Cortex of kidney (tissue), 1 donor: ENCODE measurements at places on chromosomes 16 and 17.

DNA sequence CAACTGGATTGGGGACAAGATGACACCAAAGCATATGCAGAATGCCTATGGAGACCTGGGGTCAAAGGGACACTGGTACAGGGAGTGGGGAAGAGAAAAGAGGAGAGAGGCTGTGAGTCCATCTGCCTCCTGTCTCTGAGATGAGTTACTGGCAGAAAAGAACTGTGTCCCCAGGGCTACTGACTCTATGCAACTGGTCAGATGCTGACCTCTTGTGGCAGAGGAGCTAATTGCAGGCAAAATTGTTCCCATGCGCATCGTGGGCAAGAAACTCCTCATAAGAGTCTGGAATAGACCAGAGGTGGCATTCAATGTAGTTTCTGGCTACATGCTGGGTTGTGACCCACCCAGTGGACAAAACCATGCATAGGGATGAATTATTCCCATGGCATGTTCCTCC is 26.1 kb upstream of the MLKL start:
- DNase-seq, result no peak

DNA sequence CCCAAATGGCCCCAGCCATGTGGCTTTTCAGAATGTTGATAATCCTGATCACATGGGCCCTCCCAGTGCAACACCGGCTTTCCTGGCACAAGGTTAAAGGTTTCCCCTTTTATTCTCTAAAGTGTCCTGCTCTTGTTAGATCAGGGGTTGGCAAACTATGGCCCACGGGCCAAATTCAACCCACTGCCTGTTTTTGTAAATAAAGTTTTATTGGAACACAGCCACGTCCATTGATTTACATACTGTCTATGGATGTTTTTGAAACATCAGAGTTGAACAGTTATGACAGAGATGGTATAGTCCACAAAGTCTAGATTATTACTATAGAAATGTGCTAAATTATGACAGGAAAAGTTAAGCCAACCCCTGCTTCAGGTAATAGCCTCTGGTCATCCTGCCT is 157.3 kb downstream of the ZFHX3 start:
- no peak for DNase-seq

DNA sequence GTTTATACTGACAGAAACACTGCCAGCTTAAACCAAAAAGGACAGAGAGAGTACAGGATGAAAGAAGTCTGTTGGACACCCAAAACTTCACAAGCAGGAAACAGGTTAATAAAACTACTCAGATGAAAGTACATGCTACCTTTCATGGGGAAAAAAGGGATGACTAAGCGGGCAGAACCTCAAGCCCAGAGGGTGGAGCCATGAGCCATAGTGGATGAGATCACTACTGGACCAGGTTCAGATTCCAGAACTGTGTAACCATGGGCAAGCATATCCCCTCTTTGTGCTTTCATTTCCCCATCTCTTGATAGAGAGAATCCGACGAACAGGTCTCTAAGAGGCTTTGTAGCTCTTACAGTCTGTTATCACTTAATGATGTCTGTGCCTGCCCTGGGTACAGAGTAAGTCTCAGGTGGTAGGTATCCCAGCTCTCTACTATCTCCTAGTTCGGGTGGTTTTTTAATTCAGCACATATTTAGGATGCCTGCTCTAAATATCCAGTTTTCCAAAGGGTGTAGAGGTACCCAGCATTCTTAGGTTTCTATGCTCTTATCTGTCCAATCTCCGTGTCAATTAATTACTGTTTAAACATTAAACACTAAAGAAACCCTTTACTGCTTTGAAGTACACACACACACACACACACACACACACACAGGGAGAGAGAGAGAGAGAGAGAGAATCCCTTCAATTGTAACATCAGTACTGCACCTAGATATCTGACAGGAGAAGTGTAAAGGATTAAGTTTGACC is 206.7 kb downstream of the ZNF423 start:
- DNase-seq, result no peak

GRCh38 chr17:80585890-80586845 is 41.5 kb downstream of the RPTOR start:
- no peak for DNase-seq

DNA sequence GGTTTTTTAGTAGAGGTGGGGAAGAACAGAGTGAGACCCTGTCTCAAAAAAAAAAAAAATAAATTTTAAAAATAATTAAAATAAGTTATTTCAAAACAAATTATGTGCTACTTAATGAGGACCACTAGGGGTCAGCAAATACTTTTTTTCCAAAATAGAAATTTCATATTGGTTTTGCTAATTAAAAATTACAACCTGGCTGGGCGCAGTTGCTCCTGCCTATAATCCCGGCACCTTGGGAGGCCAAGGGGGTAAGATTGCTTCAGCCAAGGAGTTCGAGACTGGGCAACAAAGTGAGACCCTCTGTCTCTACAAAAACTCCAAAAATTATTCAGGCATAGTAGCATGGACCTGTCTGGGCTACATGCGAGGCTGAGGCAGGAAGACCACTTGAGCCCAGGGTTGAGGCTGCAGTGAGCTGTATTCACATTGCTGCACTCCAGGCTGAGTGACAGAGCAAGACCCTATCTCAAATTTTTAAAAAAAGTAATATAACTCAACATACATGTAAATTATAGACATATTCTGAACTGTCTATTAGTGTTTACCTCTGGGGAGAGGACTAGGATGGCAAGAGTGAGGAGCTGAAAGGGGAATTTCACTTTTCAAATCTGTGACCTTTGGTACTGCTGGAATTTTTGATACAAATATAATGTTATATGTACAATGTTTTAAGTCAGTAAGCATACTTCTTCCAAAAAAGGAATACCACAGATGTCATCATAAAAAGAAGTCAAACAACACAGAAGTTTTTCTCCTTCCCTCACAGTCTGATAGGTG is 8.1 kb downstream of the MEIOB start:
- no peak for DNase-seq

DNA sequence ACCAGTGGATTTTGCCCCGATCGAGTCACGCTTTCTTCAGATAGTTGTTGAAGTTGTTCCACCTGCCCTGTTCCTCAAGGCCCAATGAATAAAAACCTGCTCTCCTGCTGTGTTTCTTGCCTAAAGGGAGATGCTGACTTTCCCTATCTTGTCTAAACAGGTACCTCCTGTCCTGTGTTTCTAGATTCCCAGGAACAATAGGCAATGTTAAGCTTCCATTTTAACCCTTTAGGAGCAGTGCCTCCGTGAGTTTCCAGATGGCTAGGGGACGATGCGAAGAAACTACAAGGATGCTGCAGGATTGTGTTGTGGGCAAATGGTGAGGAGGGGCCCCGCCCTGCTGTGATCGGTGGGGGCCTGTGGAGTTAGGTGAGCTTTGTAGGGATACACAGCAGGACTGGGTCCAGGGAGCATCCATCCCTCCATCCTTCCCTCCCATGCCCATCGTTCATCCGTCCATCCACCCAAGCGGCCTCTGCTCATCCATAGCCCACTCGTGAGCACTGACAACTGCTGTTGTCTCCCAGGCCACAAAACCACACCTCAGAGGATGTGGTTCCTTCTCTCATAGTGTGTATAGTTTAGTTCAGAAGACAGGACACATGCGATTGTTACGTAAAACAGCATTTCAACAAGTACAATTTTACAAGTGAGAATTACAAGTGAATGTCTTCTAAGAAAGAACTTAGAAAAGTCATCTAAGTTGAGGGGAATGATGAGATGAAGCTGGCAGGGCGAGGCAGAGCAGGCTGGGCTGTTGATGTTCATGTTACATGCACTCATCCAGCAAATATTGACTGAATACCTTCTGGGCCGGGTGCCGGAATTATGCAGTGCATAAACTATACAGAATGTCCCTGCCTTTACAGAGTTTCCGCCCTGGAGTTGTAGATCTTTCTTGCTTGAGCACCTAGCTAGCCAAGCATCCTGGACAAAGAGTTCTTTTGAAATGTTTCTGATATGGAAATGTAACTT is 5.2 kb downstream of the ARSG start:
- no peak for DNase-seq

DNA sequence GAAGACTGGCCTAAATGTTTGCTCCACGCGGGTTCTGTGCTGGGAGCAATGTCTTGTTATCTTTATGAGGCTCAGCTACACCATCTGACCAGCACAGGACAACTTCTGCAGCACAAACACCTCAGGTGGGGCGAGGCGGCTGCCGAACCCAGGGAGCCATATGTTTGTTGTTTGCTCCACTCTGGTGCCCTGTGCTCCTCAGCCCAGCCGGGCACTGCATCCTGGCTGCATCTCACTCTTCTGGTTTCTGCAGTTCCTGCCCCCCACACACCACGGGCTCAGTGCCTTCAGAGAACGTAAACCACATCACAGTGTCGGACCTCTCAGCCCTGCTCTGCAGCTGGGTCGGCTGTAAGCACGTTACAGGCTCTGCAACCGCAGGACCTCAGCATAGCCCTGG is 32.4 kb downstream of the MXRA7 start:
- DNase-seq, result no peak

GRCh38 chr17:81888988-81889595 is 2.3 kb downstream of the ALYREF start:
- DNase-seq, result no peak

GRCh38 chr17:69609473-69610305 is 195.2 kb downstream of the MAP2K6 start:
- no peak for DNase-seq

GRCh38 chr17:47317119-47317518 is 6.6 kb upstream of the EFCAB13 start:
- no peak for DNase-seq

GRCh38 chr17:75950855-75951554 is 10.2 kb upstream of the FBF1 start:
- no peak for DNase-seq

- no peak for DNase-seq
Measured at GRCh38 chr17:48985436-48986245, 11.5 kb upstream of the IGF2BP1 start.

DNA sequence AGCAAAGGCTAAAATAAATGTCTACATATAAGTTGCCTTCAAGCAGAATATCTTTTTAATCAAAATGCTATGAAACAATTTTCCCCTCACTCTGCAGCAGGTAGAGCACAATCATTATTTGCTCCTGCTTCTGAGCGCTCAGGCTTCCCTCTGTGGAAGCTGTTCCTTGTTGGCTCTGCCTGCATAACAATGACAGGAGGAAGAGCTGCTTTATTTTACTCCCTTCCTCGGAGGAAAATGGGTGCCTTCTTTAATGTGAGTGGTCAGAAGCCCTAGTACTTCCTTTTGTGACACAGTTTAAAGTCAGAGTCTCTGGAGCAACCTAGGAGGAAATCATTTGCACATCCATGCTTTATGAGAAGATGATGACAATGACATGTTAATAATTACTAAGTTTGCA is 492.1 kb downstream of the CDH8 start:
- DNase-seq, result no peak

DNA sequence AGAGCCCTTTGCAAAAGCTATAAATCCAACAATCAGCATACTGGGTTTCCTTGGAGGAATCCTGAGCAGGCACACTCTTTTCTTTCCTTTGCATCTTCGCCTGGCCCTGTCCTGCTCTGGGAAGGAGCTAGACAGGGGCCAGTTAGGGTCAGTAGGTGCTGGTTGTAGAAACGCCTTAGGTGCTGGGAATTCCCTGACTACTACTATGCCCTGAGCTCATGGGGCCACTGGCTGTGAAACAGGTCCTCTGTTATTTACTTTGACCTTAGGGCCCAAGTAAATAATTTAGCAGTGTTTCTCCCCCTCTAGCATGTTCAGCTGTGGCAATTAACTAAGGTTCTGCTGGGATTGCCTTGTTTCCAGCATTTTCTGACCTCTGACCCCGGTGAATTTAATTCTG is 15.8 kb upstream of the WSCD1 start:
- DNase-seq, result no peak
